ENCODE measurements at places on chromosomes 5 and 9.

- DNase-seq = no peak
Observed at GRCh38 chr5:127389601-127390000, 99.0 kb downstream of the MEGF10 start.

DNA sequence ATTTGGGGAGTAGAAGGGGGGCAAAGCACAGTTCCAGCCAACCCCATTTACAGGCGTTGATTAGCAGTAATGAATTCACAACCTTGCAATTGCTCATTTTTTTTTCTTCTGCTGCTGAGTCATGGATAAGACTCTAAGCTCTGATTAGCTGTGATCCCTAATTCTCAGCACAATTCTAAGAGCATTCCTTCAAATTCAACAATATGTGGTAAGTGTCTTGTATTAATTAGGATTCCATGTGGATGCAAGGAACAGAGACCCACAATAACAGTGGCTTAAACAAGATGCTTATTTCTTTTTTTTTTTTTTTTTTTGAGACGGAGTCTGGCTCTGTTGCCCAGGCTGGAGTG is 133.4 kb downstream of the PALM2AKAP2 start:
- DNase-seq = no peak

- no peak for DNase-seq
Observed at GRCh38 chr9:135925496-135926133, 18.3 kb upstream of the CAMSAP1 start.

- no peak for DNase-seq
Observed at GRCh38 chr9:556199-556598, 285.3 kb upstream of the DMRT1 start.

DNA sequence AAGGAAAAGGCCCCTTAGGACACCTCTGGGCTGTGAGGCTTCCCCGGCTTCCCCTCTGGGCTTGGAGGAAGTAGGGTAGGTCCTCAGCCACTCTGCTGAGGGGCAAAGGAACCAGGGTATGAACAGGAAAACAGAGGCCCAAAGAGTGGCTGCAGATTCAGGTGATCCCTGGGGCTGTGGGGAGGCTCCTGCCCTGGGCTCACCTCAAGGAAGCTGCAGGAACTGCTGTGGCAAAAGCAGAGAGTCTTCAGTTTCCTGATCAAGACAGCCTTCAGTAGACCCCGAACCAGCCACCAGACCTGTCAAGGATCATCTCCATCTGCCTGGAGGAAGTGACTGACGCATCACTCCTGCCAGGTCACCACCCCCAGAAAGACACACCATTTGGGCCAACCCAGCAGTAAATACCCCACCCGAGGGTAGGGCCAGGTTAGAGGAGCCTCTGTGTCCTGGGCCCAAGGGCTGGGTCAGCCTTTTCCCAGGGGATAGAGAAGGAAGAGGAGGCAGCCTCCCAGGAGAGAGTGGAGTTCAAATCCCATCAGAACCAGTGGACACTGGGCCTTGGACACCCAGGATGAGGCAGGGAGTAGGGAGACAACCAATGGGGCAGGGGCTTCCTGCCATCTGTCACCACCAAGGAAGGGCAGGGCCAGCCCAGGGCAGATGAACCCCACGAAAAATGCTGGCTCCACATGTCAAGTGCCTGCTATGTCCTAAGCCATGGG is 5.8 kb upstream of the ST6GALNAC6 start:
- DNase-seq = peak; percentile 47

- DNase-seq = no peak
Observed at GRCh38 chr9:131438190-131438589, 44.3 kb downstream of the PRRC2B start.

DNA sequence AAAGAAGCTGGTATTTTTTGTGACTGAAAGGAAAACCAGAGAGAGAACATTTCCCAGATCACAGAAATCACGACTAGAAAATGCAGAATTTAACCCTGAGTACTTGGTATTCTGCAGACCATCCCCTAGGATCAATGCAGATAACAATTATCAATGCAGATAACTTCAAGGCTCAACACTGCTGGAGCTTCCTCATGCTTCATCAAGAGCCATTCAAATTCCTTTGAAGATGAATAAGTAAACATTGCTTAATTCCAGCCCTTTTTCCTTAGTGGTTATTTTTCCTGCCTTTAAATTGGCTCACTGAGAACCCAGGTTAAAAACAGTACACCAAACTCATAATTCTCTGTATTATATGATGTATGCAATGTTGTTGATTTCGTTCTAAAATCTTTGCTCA is 370.1 kb upstream of the TLE4 start:
- no peak for DNase-seq

DNA sequence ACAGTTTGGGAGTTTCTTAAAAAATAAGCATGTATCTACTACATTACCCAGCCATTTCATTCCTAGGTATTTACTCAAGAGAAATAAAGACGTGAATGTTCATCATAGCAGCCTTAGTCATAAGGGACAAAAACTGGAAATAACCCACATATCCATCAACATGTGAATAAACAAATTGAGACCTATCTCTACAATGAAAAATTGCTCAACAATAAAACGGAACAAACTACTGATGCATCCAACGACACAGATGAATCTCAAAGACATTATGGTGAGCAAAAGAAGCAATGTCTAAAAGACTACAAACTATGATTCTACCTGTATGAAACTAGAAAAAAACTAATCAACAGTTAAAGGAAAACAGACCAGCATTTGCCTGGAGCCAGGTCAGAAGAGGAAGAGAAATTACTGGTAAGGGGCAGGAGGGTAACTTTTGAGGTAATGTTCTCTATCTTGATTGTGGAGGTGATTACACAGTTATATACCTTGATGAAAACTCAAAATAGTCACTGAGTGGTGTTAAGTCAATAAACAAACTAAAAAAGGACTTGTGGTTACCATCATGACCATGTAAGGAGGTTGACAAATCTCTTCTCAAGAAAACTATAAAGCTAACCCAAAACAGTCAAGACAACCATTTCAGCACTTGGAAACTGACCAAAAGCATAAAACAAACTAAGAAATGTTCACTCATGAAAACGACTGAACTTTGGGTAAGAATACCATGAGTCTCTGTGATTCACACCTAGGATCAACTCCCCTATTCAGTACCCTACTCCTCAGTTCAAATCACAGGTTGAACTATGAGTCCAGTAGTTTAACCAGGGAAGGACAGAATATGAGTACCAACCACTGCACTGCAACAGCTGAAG is 10.4 kb downstream of the UIMC1 start:
- DNase-seq = no peak

DNA sequence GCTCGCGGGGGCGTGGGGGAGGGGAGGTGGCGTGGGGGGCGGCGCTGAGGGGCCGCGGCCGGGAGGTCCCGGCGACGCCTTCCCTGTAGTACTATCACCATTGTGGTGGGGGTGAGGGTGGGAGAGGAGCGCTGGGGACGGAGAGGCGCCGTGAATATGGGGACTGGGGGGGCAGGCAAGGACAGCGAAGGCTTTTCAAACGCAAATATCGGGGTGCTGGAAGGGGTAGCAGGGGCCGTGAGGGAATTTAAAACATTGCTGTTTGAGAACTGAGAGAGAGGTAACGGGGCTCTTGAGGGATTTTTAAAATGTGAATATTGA is 427 bp downstream of the RBM27 start:
- DNase-seq = peak; percentile 10

DNA sequence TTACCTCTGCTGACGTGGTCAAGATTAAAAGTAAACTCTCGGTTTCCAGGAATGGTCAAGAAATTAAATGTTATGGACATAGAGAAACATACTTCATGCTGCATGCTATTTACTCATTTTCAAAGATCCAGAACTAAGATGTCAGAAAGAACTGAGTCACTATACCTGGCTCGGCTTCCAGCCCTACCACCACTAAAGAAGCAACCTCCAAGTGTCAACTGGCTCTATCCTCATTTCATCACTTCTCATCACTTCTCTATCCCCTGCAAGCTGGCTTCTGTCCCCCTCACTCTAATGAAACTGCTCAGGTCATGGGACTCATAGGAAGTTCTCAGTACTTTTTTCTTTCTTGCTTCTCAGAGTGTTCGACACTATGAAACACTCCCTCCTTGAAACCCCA is 116.2 kb downstream of the CDK5RAP2 start:
- no peak for DNase-seq

DNA sequence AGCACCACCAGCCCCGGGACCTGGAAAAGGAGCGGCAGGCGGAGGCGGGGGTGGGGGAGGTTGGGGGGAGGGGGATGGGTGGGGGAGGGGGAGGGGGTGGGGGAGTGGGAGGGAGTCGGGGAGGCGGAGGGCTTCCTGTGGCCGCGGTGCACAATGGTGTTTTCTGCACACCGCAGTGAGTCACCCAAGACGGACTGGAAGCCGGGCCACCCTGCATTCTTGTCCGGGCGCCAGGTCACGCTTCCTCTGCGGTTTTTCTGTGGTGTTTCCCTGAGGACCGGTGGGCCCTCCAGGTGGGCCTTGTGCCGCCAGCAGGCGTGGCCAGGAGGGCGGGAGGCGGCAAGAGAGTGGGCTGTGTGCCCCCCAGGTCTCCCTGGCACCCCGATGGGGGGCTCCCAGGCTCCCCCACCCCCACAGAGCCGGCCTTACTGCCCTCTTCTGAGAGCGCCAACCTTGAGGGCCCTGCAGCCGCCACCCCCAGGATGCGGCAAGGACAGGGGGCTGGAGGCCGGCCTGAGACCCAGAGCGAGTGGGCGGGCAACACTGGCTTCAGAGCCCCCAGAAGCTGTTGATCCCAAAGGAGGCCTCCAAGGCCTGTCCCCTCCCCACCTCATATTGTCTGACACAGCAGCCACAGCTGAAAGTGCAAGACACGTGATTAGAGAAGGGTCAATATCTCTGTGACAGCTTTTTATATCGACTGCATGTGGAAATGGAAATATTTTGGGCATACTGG is 11.1 kb downstream of the EXD3 start:
- no peak for DNase-seq

- DNase-seq = peak; percentile 9
Observed at GRCh38 chr5:40437452-40437861, 242.3 kb upstream of the PTGER4 start.

GRCh38 chr5:97877588-97877987 is 694.5 kb upstream of the RIOK2 start:
- no peak for DNase-seq

DNA sequence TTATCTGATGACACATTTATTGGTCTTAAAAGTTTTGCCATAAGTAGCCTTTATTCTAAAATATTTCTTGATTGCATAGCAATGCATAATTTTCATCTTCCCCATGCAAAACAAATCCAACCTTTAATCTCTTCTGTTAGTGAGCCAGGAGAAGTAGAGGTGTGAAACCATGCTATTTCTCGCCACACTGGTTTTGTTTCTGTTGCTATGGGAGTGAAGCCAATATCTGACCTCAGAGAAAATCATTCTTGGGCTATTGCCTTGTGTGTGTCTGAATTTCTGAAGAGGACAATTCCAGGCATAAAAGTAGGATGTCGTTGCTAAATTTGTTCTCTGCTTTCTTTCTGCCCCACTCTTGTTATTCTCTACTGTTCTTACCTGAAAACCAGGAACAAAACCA is 183.6 kb downstream of the PTTG1 start:
- DNase-seq = no peak

DNA sequence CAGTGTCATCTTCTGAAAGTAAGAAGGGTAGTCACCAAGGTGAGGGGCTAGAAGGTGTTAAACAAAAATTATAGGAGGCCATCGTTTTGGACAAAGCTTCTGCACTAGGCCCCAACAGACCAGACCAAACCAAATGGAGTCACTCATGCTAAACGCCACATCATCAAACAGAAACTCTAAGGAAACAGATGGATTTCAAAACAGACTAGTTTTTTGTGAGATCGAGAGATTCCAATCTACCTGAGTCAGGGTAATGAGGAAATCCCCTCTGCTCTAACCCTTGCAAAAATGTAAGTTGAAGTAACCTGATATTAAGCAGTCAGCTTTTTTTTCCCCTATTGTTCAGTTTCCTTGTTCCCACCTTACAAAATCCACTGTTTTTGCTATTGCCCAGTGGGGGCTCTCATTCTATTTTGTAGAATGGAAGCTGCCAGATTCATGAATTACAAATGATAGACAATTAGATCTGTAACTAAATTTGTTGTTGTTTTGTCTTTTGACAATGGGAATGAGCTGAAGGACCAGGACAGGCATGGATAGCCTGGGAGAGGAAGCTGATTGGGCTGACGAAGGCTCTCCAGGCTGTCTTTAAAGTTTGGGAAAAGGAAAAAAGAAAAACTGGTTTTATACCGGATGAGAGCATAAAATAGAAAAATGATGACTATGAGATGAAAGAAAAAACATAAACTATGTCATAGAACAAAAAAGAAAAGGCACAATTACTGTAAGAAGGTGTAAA is 94.7 kb upstream of the ADAMTSL1 start:
- no peak for DNase-seq
